Activated CD4-positive, alpha-beta T cell treated with anti-CD3 and anti-CD28 coated beads, Interleukin-10, Interleukin-2, amounts not matched to agents 100 ng/mL and 50 ng/mL, durations not matched to agents 16 hours and 8 hours (primary cell): ENCODE measurements at places on chromosomes 2 and 18.
A peak's percentile ranks its signal among the peaks of the same experiment; 100 is the strongest.

DNA sequence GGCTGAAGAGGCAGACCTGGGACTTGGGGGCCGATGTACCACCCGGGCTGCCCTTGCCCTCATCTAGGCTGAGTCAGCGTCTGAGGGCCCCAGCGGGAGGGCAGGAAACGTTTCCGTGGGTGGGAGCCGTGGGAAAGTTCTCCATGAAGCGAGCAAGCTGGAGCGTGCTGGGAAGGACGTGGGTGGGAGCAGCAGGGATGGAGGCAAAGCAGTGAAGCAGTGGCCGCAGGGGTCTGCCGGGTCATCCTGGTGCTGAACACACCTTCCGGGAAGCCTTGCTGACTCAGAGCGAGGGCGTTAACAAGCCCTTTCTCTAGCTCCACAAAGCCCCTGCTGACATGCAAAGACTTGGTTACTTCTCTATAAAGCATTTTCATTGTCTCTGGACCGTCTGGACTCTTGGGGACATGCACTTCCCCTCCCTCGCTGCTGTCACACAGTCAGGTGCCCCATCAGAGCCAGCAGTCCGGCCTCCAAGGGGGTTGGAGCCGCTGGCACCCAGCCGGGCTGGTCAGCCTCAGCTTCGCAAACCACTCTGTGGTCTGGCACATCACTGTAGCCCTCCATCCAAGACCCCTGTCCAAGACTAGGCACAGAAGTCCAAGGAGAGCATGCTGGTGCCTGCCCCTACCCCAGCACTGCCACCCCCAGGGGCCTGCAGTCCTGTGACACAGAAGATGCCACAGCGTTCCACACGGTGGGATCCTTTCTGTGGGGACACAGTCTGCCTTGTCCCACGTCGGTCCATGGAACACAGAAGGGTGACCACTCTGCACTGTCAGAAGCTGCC lies 115.1 kb upstream of the GPC1 start:
- DNase-seq, result no peak

DNA sequence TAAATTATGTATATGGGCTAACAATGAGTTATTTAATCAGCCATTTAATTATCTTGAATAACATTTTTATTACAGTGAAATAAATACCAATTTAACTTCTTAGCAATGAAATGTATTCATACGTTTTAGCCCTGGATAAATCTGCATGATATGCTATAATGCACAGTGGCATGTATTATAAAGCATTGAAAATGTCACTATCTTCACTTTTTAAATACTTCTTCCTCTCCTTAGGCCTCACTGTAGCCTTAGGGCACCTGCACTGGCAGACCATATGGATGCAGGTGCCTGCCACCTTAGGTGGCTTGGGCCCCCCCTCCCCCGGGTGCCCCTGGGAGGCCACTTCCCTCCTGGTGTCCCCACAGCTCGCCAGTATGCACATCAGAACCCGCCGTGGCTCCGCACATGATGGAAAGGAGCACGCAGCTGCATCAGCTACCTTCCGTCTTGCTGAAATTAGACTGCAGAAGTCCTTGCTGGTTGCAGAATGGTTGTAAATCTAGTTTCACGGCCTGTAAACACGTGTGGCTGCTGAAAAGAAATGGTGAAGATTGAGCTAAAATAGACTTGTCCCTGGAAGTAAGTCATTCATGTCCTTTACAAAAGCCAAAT lies 56.7 kb downstream of the ADI1 start:
- DNase-seq, result no peak

DNA sequence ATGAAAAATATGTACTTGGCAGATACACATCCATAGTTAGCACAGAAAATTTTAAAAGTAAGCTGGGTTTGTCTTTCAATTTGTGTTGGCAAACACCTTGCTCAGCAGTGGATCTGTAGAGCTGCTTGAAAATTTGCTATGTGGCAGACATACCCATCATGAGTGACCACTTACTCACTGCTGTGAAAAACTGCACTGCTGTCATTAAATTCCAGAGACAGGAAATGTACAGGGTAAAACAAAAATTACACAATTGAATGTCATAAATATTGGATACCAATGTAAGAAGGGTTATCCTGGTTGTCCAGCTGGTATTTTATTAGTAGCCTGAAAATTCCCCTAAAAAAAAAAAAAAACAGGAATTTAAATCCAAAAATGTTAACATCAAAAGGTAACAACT lies 24.5 kb downstream of the NIF3L1 start:
- no peak for DNase-seq

DNA sequence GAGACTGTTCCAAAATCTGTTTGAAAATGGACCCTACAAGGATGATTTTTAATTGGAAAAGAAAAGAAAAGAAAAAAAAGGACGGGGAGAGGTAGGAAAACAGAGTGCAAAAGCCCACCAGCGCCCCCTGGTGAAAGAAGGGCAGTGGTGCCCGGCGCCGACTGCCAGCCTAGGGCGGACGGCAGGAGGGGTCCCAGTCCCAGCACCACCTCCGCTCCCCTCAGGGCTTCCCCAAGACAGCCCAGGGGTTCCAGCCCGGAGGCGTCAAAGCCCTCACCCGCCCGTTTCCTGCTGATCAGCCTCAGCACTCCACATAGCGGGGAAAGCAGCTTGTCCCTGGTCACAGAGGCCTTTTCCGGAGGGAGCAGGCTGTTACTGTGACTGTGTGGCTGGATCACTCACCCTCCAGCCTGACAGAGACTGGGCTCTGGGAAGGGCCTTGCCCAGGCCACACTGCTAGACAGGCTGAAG lies 213.9 kb downstream of the TFCP2L1 start:
- DNase-seq, result peak; percentile 53

- DNase-seq, result peak; percentile 8
Measured at GRCh38 chr2:116141891-116142474, 1672.5 kb upstream of the DDX18 start.

GRCh38 chr18:8854550-8854949 lies 149.2 kb downstream of the MTCL1 start:
- no peak for DNase-seq

- no peak for DNase-seq
Measured at GRCh38 chr2:85666435-85667316, 1.3 kb downstream of the SFTPB start.

DNA sequence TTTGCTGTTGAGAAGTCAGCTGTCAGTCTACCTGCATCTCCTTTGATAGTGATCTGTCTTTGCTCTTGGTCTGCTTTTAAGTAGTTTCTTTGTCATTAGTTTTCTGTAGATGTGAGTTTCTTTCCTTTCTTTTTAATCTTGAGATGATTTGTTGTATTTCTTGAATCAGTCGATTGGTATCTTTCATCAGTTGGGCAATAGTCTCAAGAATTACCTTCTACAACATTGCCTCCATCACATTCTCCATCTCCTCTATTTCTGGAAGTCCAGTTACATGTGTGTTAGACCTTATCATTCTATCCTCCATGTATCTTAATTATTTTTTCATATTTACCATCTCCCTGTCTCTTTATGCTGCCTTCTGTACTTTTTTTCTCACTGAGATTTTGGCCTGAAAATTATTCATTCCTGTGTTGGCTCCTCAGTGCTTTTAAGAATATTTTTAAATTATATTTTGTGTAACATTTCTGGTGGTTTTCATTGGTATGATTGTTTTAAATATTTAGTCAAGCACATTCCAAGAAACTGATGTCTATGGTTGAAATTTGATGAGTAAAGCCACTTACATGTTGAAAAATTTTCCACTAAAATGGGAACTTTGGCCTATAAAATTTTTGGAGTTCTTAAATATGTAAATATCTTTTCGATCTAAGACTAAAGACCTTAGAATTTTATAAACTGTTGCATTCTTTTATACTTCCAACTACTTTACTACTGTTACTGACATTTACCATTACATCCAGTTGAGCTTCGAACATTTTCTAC lies 239.5 kb upstream of the MGAT5 start:
- no peak for DNase-seq

GRCh38 chr2:182240862-182241371 lies 185.9 kb downstream of the PDE1A start:
- DNase-seq, result peak; percentile 22

DNA sequence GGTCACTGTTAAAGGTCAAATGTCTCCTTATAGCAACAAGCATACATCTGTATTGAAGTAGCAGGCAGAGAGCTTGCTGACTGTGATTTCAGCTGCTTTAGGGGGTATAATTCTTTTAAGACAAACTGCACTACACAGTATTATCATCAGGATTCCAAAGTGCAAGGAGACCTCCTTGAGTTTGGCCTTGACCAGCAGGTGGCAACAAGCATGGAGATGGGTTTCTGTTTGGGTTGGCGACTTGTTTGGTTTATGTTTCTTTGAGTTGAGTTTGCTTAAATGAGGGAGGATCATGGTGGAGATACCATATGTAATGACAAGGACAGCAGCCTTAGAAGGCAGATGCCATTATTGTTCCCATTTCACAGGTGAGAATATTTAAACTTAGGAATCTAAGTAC lies 681.0 kb upstream of the ID2 start:
- no peak for DNase-seq

GRCh38 chr18:9109523-9109922 lies 7.0 kb downstream of the NDUFV2 start:
- DNase-seq, result no peak

DNA sequence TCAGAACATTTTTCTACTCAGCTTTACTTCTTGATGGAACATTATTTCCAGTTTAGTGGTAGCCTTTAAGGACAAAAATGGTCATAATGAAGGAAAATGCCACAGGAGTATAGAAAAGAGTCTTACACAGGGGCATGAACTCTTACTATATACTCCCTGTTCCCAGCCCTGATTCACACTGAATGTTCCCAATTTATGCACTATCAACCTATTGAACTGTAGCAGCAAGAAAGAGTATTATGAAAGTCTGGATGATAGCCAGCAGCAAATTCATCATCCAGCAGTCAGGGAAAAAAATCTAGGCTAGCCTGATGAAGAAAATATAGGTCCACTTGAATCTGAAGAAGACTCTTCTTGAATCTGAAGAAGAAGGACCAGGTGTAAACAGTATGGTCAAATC lies 1170.3 kb upstream of the CHAC2 start:
- no peak for DNase-seq

DNA sequence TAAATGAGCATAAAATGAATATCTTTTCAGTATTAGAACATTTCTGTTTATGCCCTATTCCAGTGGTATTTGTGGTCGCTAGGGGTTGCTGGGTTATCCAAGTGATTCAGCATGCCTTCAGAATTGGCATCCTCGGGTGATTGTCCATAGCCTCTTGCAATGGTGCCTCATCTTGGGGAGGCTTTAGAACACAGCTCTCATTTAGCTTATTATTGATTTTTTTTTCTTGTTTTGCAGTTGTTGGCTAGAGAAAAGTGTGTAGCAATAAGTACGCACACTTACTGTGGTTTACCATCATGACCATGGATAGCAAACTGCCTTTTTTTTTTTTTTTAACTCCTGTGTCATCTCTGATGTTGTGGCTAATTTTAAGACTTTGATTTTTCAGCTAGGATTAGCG lies 33.6 kb downstream of the PLEKHA3 start:
- DNase-seq, result no peak

GRCh38 chr2:143525402-143525860 lies 396.2 kb downstream of the ARHGAP15 start:
- no peak for DNase-seq

DNA sequence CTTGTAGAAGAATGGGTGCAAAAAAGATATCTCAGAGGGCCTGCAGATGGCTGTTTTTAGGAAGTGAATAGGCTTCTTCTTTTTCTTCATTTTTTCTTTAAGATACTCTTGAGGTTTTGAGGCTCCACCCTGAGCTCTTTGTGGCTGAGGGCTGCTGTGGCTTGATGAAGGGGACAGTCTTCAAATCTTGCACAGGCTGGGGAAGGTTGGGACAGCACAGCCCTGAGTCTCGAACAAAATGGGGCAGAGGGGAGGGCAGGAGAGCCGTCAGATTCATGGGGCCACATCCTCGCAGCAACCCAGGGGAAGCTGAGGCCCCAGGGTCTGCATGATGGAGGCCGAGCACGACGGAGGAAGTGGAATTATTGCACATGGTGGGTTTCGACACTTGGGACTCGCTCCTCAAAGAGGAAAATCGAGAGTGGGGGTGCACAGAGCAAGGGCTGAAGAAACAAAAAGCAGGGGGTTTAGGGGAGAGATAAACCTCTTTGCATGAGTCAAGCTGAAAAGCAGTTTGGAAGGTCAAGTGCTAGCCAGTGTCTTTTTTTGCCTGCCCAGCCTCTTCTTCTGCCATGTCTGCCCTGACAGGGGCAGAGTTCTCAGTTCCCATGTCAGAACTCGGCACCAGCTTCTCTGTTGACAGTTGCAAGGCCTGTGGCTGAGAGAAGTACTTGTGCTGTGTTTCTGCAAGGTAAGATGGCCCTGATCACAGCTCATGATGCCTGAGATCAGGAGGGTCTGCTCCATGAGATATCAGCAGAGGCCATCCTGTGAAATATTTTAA lies 19.5 kb downstream of the INPP4A start:
- peak; percentile 59 for DNase-seq

DNA sequence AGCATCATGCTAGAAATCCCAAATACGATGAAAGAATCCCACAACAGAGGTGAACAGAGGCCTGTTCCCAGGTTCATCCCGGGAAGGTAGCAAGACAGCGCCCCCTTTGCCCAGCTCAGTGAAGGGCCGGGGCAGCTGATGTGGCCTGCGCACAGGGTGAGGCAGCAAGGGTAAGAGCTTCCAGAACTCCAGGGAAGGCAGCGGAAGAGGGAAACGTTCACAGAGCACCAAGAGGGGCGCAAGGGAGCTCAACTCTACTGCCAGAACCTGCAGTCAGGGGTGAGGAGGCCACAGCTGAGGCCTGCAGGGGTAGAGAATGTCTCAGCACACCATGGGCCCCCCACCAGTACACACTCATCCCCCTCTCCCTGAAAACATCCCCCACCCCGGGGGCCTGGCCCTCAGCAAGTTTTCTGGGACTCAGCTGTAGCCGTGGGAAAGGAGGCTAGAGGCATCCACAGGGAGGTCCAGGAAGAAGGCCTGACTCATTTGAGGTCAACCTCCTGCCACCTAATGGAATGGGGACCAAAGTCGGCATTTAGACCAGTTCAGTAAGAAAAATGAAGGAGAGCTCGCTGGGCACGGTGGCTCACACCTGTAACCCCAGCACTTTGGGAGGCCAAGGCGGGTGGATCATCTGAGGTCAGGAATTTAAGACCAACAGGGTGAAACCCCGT lies 95.6 kb upstream of the ASAP2 start:
- DNase-seq, result no peak

GRCh38 chr2:33236482-33237385 lies 239.7 kb upstream of the RASGRP3 start:
- no peak for DNase-seq

- DNase-seq, result no peak
Measured at GRCh38 chr18:79918615-79919011, 32.8 kb downstream of the SLC66A2 start.

- no peak for DNase-seq
Measured at GRCh38 chr2:240954436-240955305, 43.7 kb upstream of the SNED1 start.

- DNase-seq, result no peak
Measured at GRCh38 chr2:117963446-117963845, 50.4 kb downstream of the CCDC93 start.

GRCh38 chr2:69985688-69986087 lies 24.3 kb upstream of the ASPRV1 start:
- DNase-seq, result no peak
